ENCODE measurements at places on chromosomes 13 and 19.
A peak's percentile ranks its signal among the peaks of the same experiment; 100 is the strongest.

GRCh38 chr13:50052478-50052877, 37.2 kb downstream of the KCNRG start:
- no peak for DNase-seq

DNA sequence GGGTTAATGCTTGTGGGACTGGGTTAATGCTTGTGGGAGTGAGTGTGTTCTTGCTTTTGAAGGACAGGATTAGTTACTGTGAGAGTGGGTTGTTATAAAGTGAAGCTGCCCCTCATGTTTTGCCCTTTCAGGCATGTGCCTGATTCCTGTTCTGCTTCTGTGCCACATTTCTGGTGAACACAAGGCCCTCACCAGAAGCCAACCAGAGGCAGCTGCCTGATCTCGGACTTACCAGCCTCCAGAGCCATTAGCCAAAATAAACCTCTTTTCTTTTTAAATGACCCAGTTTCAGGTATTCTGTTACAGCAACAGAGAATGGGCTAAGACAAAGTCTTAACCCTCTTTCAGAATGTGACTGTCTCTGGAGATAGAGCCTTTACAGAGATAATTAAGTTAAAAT, 113.3 kb upstream of the TMTC4 start:
- no peak for DNase-seq

DNA sequence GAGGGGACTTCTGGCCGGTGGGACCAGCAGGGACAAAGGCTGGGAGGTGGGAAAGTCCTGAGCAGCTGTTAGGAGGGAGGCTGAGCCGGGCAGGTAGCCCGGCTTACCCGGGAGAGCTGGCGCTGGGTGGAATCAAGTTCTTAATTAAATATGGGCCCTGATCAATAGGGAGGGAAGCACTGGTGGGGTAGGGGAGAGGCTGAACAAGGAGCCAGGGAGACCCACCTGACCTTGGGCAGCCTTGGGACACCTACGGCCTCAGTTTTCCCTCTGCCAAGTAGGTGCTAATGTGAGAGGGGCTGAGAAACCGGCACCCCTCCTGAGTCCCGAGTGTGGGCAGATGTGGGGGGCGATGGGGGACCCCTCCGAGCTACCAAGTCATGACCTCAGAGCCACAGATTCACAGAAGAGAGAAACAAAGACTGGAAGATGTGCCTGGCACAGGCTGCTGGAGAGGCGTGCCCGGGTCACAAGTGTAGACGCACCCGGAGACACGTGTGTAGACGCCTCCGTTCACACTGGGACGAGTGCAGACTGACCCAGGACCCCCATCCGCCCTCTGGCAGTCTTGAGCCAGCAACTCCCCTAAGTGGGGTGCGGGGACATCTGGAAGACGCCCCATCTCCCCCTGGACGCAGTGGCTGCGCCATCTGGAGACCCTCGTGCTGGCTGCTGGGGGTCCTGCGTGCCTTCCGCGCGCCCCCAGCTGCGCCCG, 8.4 kb downstream of the ONECUT3 start:
- no peak for DNase-seq

DNA sequence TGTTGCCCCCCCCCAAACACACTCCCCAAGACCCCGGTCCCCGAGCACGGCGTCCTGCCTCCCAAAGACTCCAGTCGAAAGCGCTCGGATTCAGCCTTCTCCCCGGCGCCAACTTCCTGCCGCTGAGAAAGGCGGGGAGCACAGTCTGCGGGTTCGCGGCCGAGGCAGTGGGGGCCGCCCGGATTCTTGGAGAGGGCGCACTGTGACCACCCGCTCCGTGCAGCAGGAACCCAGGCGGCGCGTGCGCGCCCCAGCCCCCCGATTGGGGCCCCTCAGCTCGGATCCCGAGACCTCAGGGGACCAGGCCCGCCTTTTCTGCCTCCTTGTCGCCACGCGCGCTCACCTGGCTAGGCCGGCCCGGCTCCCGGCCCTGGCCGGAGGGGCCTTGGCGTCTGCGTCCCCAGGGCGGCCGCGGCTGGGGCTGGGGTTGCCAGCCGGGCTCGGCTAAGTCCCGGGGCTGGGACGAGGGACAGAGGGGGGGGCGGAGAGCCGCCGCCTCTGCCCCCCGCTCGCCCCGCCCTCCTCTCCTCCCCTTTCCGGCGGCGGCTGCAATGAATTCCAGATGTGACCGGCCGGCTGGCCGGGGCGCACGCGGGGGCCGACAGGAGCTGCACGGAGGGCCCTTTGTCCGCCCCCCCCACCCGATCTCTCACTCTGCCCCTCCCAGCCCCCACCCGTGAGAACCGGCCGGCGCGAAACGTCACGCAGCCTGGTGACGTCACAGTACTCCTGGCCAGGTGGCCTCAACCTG, at the start of gene S1PR2:
TSS of gene S1PR2 (minus strand) at position 471 of the 751 bp plus-strand sequence. CDS start 6,426 bp downstream, outside the sequence.
- peak; percentile 82 for DNase-seq

- no peak for DNase-seq
Measured at GRCh38 chr19:38893341-38893771, 6.1 kb downstream of the SIRT2 start.

- no peak for DNase-seq
Measured at GRCh38 chr13:34762312-34762711, 179.8 kb upstream of the NBEA start.

GRCh38 chr13:43905435-43906031, 25.8 kb downstream of the LACC1 start:
- peak; percentile 45 for DNase-seq
